ENCODE measurements at places on chromosomes 5 and 9. TPM values are rescaled to one million over a fixed set of nuclear protein-coding genes. Genes with fewer than 3 reads are reported as not detected.
A peak's percentile ranks its signal among the peaks of the same experiment; 100 is the strongest.

The GCNT4 gene
- total RNA-seq: 3.0 TPM

DNA sequence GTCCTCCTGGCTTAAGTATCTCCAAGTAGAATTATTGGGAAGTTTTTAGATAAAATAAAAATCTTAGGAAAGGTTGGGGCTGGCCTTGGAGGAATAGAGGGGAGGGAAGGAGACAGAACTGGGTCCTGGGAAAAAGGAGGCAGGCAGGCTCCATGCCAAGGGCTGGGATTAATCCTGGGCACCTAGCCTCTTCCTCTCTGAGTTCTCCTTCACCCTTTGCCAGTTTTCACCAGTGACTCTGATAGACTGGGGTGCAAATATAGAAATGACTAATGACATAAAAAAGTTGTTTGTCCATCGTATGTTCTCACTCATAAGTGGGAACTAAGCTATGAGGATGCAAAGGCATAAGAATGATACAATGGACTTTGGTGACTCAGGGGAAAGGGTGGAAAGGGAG lies 81.9 kb downstream of the RMI1 start:
- H3K27ac ChIP-seq: no peak overlapping the region
- no peaks in the 10 kb centered on the region for H3K4me1 ChIP-seq
- no peak for DNase-seq
- no peak overlapping the region for H3K4me3 ChIP-seq
- no peaks in the 10 kb centered on the region for H3K36me3 ChIP-seq

The FOXD4L6 gene
- not detected for total RNA-seq

DNA sequence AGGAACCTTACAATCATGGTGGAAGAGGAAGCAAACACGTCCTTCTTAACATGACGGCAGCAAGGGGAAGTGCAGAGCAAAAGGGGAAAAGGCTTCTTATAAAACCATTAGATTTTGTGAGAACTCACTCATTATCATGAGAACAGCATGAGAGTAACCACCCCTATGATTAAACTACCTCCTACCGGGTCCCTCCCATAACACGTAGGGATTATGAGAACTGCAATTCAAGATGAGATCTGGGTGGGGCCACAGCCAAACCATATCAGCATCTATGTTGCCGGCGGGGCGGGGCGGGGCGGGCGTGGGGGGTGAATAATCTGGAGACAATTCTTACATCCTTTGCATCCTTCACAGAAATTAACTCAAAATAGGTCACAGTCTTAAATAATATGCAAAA lies 58.8 kb upstream of the GFPT2 start:
- H3K36me3 ChIP-seq: no peaks in the 10 kb centered on the region
- no peaks in the 10 kb centered on the region for H3K4me1 ChIP-seq
- H3K4me3 ChIP-seq: no peak overlapping the region
- no peak overlapping the region for H3K27ac ChIP-seq
- H3K27me3 ChIP-seq: no peaks in the 10 kb centered on the region

DNA sequence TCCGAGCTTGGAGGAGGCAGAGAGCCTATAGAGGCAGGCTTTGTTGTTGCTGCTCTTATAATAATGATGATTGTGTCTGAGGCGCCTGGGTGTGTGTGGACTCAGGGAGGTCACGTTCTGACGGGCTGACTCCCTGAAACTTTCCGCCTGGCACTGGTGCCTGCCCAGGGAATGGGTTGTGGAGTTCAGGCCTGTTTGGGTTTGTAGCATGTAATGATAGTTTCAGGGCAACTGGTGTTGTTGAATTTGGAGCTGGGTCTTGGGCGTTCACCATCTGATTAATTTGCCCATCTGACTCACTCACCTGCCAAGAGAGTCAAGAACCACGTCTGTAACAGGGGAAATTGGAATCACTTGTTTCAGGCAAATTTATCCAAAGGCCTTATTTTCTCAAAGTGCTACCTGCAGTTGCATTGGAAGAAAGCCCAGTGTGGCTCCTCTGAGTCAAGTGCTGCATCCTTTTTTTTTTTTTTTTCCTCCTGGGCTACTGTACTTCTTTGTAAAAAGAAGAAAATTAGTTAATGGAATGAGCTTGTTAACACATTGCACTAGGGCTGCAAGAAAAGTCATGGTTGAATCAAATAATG lies 386.5 kb downstream of the GADD45G start:
- DNase-seq: no peak
- no peak overlapping the region for H3K4me3 ChIP-seq
- no peaks in the 10 kb centered on the region for H3K27me3 ChIP-seq

DNA sequence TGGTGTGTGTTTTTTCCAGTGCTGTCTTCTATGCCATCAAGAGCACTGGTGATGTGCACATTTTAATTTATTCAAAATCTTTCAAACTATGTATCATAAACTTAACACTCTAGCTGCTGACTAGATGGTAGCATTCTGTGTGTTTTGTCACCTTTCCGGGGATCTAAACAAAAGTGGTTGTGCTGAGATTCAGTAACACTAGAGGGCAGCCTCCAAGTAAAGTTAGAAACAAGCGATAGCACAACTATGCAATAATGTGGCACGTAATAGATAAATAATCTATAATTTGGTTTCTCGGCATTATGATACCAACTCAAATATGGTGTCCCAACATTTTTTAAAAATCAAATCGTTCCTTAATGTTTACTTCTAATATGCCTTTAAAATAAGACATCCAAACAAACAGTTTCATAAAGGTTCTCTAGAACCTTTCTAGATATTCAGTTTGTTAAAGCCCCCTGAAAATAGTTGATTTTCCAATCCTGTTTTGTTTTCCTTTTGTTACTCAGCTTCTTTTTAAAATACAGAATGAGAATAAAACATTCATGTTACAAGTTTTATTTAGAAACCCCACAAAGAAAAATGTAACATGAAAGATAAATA lies 16.9 kb downstream of the SEMA6A start:
- H3K4me1 ChIP-seq: no peaks in the 10 kb centered on the region
- peak; percentile 43 for DNase-seq
- no peak overlapping the region for H3K27ac ChIP-seq
- H3K36me3 ChIP-seq: no peaks in the 10 kb centered on the region
- no peaks in the 10 kb centered on the region for H3K27me3 ChIP-seq
- no peak overlapping the region for H3K4me3 ChIP-seq

DNA sequence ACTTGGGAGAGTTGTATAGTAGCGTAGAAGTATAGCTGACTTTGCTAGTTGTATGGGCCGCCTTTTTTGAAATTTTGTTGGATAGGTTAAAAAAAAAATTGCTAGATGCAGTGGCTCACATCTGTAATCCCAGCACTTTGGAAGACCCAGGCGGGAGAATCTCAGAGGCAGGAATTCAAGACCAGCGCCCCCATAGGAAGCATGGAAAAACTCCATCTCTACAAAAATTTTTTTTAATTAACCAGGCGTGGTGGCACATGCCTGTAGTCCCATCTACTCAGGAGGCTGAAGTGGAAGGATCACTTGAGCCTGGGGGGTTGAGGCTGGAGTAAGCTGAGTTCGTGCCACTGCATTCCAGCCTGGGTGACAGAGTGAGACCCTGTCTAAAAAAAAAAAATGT lies 59.2 kb downstream of the SMC5 start:
- no peak for DNase-seq
- no peaks in the 10 kb centered on the region for H3K36me3 ChIP-seq
- no peak overlapping the region for H3K27ac ChIP-seq
- H3K4me1 ChIP-seq: no peaks in the 10 kb centered on the region
- no peak overlapping the region for H3K4me3 ChIP-seq
- no peaks in the 10 kb centered on the region for H3K27me3 ChIP-seq

The PCDHA1 gene
- 0.07 TPM for total RNA-seq

DNA sequence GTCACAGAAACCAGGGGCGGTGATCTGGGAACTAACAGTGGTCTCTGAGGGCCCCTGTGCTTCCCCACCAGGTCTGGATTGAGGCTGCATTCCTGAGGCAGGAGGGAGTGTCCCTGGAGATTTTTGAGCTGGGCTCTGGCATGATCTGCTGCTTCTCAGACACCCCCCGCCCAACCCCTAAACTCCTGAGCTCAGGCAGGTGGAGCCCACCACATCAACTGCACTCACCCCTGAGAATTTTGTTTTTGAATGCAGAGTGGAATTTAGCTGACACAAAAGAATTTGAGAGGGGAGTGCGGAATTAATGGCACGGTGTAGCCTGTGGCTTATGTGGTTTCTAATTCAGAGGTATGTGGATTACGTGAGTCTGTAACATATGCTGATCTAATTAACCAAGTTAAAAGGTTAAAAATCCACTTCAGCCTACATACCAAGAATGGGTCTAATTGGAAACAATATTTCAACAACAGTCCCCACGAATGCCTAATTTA lies 23.9 kb upstream of the CTSL start:
- H3K27me3 ChIP-seq: no peaks in the 10 kb centered on the region
- no peak overlapping the region for H3K27ac ChIP-seq
- DNase-seq: no peak
- H3K4me1 ChIP-seq: no peaks in the 10 kb centered on the region
- H3K4me3 ChIP-seq: no peak overlapping the region

DNA sequence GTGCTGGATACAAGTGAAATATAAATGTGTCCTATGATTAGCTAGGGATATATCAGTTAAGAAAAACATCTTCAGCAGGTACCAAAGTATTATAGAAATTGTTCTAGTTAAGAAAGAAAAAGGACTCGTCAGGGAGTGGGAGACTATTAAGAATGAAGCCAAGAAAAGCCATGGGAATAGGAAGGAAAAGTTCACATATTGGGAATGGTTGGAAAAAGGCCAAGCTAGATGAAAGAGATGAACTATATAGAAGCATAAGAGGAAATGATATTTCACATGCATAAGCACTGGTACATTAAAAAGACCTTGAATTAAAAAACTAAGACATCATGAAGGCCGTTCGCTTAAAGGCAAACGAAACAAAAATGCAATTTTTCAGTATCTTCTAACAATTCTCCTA lies 237.7 kb downstream of the ADAMTS6 start:
- no peaks in the 10 kb centered on the region for H3K27me3 ChIP-seq
- no peak for DNase-seq
- H3K27ac ChIP-seq: no peak overlapping the region
- H3K4me1 ChIP-seq: peaks cover 9% of the 10 kb centered on the region

The TAF1L gene
- not detected for total RNA-seq

- no peaks in the 10 kb centered on the region for H3K27me3 ChIP-seq
- no peak for DNase-seq
- H3K27ac ChIP-seq: no peak overlapping the region
- no peak overlapping the region for H3K4me3 ChIP-seq
- no peaks in the 10 kb centered on the region for H3K36me3 ChIP-seq
- no peaks in the 10 kb centered on the region for H3K4me1 ChIP-seq
Observed at GRCh38 chr9:114446672-114447450, 58.4 kb downstream of the WHRN start.

- H3K27me3 ChIP-seq: peaks cover 1% of the 10 kb centered on the region
- no peak overlapping the region for H3K27ac ChIP-seq
- H3K4me3 ChIP-seq: no peak overlapping the region
Observed at GRCh38 chr5:33639474-33639873, 198.7 kb downstream of the TARS1 start.

DNA sequence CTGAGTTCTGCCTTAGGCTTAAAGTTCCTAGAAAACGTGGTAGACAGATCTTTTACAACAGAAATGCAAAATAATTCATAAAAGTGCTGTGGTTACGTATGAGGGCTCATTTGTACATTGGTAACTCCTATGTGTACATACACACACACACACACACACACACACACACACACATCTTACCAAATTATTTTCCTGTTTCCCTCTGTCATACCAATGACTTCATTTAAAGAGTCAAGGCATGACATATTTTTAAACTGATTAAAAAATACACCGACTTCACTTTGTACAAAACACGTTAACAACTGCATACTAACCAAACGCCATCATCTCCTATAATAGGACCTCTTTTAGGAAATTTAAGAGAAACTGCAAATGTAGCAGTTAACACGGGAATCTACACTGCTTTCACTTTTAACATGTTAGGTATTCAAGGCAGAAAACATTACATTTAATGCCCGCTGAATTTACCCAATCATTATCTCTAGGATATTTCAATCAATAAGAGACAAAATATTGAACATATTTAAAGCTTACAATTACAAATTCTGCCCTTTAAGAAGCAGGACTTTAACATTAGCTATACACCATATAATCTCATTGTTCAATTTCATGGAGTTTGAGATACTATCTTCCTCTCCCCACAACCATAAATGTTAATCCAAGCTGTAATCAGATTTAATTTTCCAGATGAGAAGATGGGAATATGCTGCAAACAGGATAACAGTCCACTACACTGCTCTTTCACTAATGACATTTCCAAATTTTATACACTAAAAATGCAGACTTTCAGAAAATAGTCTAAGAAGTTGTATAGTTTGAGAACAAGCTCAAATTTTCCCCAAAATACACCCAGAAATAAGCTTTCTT lies 133.1 kb downstream of the DENND1A start:
- no peaks in the 10 kb centered on the region for H3K4me1 ChIP-seq
- H3K4me3 ChIP-seq: no peak overlapping the region
- H3K27me3 ChIP-seq: no peaks in the 10 kb centered on the region
- no peaks in the 10 kb centered on the region for H3K36me3 ChIP-seq

GRCh38 chr5:111635916-111636570 lies 121.0 kb downstream of the NREP start:
- H3K27ac ChIP-seq: no peak overlapping the region
- no peaks in the 10 kb centered on the region for H3K36me3 ChIP-seq
- no peak overlapping the region for H3K4me3 ChIP-seq
- DNase-seq: no peak

- H3K4me1 ChIP-seq: no peaks in the 10 kb centered on the region
- H3K27me3 ChIP-seq: no peaks in the 10 kb centered on the region
- no peak overlapping the region for H3K4me3 ChIP-seq
- H3K27ac ChIP-seq: no peak overlapping the region
- H3K36me3 ChIP-seq: no peaks in the 10 kb centered on the region
- DNase-seq: peak; percentile 31
Observed at GRCh38 chr9:94002316-94003140, 47.4 kb upstream of the BARX1 start.

The TBCA gene
- total RNA-seq: 330 TPM

The BTNL3 gene
- 0.14 TPM for total RNA-seq

The SELENOP gene
- total RNA-seq: 153 TPM

The EGFLAM gene
- total RNA-seq: not detected

GRCh38 chr5:7717691-7718090 lies 133.2 kb downstream of the CFAP90 start:
- no peak overlapping the region for H3K4me3 ChIP-seq
- H3K27ac ChIP-seq: no peak overlapping the region
- no peak for DNase-seq
- no peaks in the 10 kb centered on the region for H3K36me3 ChIP-seq
- no peaks in the 10 kb centered on the region for H3K27me3 ChIP-seq
- H3K4me1 ChIP-seq: no peaks in the 10 kb centered on the region

All from Caco-2 (cell line).